ENCODE measurements at places on chromosomes 12 and 14. TPM values are rescaled to one million over a fixed set of nuclear protein-coding genes. Genes with fewer than 3 reads are reported as not detected.
A peak's percentile ranks its signal among the peaks of the same experiment; 100 is the strongest.

GRCh38 chr12:13135371-13136178 lies 32.1 kb upstream of the GSG1 start:
- H3K4me3 ChIP-seq = peak overlapping the region; percentile 13
- no peaks in the 10 kb centered on the region for H3K36me3 ChIP-seq
- H3K27me3 ChIP-seq = no peaks in the 10 kb centered on the region
- H3K4me1 ChIP-seq = peaks cover 21% of the 10 kb centered on the region
- H3K27ac ChIP-seq = peak overlapping the region; percentile 34

- H3K27me3 ChIP-seq = no peaks in the 10 kb centered on the region
- H3K27ac ChIP-seq = no peak overlapping the region
- H3K36me3 ChIP-seq = no peaks in the 10 kb centered on the region
Observed at GRCh38 chr14:69982886-69983285, 103.7 kb downstream of the SMOC1 start.

GRCh38 chr12:88509851-88510250 lies 70.4 kb downstream of the KITLG start:
- no peaks in the 10 kb centered on the region for H3K27me3 ChIP-seq
- H3K4me3 ChIP-seq = no peak overlapping the region
- DNase-seq = no peak
- H3K36me3 ChIP-seq = peaks cover 9% of the 10 kb centered on the region
- H3K4me1 ChIP-seq = no peaks in the 10 kb centered on the region

KLRC1 gene
- total RNA-seq = not detected

OR4K1 gene
- not detected for total RNA-seq

DNA sequence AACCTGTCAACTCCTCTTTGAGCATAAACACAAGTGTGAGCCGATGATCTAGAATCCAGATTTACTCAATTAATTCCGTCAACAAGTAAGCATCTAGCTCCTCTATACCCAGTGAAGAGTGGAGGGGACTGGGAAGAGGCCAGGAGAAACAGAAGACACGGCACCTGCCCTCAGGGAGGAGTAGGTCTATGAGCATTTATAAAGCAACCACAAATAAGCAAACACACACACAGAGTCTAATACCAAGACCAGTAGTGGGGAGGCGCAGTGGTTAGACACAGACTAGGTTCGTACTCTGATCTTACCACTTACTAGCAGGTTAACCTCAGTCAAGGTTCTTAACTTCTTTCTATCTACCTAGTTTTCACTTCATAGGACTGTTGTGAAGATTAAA lies 5.9 kb upstream of the FOXN3 start:
- no peaks in the 10 kb centered on the region for H3K27me3 ChIP-seq
- H3K36me3 ChIP-seq = no peaks in the 10 kb centered on the region
- peaks cover 17% of the 10 kb centered on the region for H3K4me1 ChIP-seq

PLA2G1B gene
- total RNA-seq = not detected
